NCI-H774 (cell line): ENCODE measurements at places on chromosomes 5 and 9.

GRCh38 chr9:89311346-89312221 is 589 bp downstream of the CKS2 start:
- no peak for DNase-seq

DNA sequence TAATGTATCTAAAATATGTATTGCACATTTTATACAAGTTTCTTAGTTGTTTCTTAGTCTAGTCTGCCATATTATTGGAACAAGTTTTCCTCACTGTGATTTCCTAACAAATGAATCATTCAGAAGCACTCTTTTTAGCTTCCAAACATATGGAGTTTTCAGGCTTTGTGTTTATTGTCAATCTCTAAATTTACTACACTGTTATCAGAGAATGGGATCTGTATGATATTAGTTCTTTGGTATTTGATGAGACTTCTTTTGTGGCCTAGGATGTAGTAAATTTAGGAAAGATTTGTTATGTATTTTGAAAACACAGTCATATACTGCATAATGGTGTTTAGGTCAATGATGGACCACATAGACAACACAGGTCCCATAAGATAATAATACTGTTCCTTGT is 25.7 kb downstream of the SREK1IP1 start:
- no peak for DNase-seq

- DNase-seq = no peak
These were observed 1759.5 kb upstream of the C9orf72 start for GRCh38 chr9:29332789-29333188.

DNA sequence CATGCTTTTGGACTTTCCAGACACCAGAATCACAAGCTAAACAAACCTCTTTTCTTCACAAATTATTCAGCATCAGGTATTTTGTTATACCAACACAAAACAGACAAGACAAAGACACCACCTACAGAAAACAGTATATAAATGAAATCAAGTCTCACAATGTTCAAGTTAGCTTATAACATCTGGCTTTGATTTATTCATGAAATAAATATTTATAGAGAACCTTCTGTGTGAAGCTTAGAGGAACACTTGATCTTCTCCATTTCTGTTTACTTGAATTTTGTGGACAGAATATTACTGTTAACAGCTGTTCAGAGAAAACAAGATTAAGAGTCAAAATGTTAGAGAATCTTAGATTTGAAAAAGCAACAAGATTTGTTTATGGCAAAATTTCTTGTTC is 137.4 kb upstream of the PRR16 start:
- no peak for DNase-seq

DNA sequence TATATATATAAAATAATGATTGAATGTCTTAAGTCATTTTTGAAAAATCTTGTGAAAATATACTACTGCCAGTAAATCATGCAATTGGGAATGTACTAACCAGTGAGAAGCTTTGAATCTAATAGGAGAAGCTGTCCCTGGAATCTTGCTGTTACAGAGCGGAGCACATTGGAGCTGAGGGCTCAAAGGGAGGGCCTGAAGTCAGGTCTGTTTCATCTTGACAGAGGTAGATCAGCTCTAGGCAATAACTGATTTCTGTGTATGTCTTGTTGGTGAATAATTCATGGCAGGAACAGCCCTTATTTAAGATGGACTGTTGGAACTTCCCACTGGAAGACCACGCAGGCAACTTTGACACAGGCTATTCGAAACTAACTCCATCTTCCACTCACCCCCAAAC is 17.5 kb downstream of the CAMK4 start:
- DNase-seq = no peak

GRCh38 chr9:114335745-114336144 is 6.1 kb downstream of the ORM2 start:
- DNase-seq = no peak

DNA sequence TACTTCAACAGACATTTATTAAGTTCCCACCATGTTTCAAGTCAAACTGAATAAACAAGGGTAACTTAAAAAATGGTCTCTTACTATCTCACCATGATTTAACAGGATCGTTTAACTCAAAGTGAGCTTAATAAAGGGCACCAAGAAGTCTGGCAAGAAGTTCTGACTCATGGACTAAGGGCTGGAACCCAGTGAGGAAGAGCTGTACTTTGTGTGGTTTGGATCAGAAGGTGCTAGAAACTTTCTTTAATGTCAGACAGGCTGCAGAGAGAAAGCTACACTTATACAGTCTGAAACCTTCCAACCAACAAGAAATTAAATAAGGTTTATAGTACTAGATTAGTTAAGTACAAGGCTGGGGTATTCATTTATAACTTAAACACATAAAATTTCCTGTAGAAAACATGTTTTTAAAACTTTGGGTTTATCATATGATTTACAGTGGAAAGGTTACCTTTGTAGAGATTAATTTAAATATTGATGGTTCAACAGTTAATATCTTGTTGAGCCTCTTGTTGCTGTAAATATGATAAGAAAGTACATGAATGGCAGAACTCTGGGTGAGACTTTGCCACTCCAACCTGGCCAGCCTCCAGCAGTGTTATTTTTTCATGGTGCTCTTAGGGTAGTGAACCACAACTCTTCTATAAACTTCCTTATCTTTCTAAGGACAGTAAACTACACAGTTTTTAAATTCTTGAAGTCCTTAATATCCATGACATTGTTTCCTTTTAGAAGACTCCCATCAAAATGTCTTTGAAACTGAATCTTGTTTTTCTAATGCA is 162.8 kb downstream of the MAN2A1 start:
- DNase-seq = no peak

DNA sequence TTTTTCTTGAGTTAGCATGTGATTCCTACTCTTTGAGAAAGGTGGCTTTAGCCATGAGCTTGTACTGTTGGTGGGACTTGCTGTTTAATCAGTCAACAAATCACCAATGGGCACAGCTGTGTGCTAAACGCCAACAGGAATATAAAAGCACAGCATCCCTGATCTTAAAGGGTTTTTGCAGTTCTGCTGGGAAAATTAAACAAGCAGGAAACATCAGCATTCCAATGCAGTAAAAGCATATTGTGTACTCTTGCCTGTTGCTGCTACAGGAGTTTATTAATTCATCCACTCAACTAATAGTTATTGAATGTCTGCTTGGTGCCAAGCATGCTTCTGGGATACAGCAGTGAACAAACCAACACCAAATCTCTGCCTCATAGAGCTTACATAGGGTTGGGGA is 27.4 kb upstream of the F2RL1 start:
- no peak for DNase-seq

DNA sequence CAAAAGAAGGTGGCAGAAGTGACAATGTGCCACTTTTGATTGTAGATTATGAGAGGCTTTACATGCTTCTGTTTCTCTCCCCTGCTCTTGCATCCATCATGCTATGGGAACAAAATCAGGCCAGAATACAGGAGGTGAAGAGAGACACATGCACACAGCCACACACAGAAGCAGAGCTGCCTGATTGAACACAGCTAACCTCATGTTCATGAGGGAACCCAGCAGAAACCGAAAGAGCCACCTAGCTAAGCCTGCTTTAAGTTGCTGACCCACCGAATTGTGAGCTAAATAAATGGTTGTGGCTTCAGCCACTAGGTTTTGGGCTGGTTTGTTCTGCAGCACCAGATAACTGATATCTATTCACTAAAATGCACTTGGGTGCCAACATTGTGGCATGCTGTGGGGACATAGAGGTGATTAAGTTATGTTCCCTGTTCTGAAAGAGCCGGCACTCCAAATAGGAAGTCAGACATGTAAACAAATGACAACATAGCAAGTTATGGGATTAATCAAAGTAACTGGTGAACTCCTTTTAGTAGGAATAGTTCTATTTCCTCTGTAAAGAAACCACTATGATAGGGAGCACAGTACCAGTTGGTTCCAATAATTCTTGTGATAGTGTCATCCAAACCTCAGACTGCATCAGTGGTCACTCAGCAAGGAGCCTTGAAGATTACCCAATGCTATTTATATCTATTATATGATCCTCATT is 93.6 kb upstream of the TNC start:
- DNase-seq = no peak

GRCh38 chr9:131889437-131890251 is 149.8 kb upstream of the RAPGEF1 start:
- no peak for DNase-seq

- DNase-seq = no peak
These were observed 416.5 kb upstream of the CCNH start for GRCh38 chr5:87829217-87829551.
